RPMI7951 (cell line): ENCODE measurements at places on chromosomes 16 and 17. TPM values are rescaled to one million over a fixed set of nuclear protein-coding genes. Genes with fewer than 3 reads are reported as not detected.

The HS3ST3B1 gene
- 0.88 and 1.2 TPM in 2 replicates for total RNA-seq

- DNase-seq, result no peak
Measured at GRCh38 chr17:28718333-28719020, 809 bp upstream of the RAB34 start.

DNA sequence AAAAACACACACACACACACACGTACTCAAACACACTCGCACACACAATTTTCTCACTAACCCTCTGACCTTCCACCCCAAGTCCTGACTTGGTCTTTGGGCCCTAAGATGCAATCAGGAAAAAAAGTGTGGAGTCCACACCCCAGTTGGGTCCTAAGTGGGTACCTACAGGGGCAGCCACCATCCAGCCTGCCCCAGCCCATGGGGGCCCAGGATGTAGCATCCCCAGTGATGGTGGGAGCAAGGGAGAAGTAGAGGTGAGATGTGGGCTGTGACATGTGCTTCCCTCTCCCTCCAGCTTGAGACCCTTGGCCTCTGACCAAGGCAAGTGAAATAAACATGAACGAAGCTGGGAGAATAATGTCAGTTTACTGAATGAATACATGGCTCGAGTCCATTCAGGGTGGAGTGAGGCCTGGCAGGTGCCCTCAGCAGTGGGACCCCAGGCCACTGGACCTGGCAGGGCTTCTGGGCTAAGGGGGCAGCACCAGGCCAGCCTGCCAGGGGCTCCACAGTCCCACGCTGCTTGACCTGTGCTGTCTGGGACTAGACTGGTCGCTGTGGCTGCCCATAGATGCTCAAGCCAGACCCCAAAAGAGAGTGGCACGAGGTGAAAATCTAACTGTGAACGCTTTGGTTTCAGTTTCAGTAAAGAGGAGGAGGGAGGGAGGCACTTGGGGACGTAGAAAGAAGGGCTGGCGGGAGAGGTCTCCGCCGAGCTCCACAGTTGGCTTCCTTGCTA, 73.7 kb downstream of the MRC2 start:
- no peak for DNase-seq

- DNase-seq, result no peak
Measured at GRCh38 chr17:77105706-77106105, 35.1 kb upstream of the SEC14L1 start.
